ENCODE measurements at places on chromosomes 1 and 21. TPM values are rescaled to one million over a fixed set of nuclear protein-coding genes. Genes with fewer than 3 reads are reported as not detected.

GRCh38 chr1:12548973-12549459 lies 69.0 kb downstream of the DHRS3 start:
- peak; percentile 60 for DNase-seq

DNA sequence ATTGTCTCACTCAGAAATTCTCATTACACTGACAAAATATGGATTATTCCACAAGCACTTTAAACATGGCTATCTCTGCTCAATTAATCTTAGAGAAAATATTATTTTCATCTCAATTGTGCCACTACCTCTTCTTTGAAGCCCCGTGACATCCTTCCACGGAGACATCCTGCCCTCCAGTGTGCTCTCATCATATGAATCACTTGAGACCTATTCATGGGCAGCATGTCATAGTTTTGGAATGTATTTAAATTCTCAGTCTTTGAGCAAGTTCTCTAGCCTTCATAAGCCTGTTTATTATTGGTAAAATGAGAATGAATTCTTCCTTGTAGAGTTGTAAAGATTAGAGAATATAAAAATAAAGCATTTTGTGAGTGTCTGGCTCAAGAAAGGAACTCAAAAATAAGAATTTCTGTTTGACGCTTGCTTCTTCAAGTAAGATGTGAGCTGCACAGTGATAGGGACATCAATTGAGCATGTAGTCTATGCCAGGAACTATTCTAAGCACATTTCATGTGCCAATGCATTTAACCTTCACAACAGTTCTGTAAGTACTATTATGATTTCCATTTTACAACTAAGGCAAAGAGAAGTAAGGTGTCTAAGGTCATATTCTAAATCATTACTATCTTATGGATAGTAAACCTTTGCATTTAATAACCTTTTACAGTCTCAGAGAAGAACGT lies 557.4 kb upstream of the ZRANB2 start:
- DNase-seq = peak; percentile 60

DNA sequence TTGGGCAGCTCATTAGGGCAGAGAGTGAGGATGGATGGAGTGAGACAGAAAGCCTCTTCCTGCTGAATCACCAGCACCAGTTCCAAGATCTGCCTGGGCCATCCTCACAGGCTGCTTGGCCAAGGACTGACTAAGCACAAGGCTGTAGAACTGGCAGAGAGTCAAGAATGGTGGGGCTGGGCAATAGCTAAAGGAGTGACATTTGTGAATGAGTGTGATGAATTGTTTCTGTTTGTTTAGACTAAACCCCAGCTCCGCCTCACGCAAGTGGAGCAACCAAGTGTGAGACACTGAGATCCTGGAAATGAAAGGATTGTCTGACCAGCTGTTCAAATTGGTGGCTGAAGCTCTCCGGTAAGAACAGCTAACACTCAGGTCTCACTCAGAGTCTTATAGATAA lies 38.6 kb downstream of the BRINP2 start:
- DNase-seq = peak; percentile 99

GRCh38 chr1:76279101-76279748 lies 204.7 kb downstream of the ST6GALNAC3 start:
- no peak for DNase-seq

- peak; percentile 40 for DNase-seq
Measured at GRCh38 chr21:16113052-16113715, 383.4 kb downstream of the USP25 start.

DNA sequence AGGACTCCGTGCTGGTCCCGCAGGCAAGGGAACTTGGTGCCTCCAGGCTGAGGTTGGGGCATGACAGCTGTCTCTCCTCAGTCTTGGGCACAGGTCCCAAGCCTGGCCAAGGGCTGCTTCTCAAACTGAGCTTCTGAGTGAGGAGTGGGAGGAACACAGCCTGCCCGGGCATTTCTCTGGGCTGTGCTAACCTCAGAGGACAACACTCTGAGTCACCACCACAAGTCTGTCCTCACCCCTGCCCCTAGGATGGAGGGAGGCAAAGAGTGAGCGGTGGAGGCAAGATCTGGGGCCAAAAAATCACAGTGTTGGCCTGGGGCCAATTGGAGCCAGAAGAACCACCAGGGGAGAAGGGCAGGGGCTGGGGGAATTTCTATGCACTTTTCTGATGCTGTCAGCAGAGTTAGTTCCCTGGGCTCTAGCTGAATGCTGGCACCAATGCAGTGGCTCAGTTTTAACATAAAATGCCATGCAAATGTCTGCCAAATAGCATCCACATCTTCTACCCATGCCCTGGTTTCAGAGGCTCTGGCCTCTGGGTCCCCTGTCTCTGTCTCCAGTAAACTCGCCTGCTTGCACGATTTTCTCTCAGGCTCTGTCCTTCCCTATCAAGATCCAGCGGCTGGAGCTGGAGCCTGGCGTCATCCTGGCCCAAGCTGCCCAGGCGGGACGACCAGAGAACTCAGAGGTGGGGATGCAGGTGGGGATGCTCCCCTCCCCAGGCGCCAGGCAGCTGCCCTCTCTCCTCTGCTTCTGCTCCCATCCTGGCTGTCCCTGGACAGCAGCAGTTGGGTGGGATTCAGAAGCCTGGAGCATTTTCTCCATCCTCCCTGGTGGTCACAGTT lies 11.0 kb upstream of the CDK18 start:
- peak; percentile 88 for DNase-seq

- DNase-seq = no peak
Measured at GRCh38 chr1:179230721-179231120, 1.2 kb upstream of the ABL2 start.

GRCh38 chr21:46062471-46063211 lies 35.3 kb upstream of the COL6A2 start:
- DNase-seq = peak; percentile 43

DNA sequence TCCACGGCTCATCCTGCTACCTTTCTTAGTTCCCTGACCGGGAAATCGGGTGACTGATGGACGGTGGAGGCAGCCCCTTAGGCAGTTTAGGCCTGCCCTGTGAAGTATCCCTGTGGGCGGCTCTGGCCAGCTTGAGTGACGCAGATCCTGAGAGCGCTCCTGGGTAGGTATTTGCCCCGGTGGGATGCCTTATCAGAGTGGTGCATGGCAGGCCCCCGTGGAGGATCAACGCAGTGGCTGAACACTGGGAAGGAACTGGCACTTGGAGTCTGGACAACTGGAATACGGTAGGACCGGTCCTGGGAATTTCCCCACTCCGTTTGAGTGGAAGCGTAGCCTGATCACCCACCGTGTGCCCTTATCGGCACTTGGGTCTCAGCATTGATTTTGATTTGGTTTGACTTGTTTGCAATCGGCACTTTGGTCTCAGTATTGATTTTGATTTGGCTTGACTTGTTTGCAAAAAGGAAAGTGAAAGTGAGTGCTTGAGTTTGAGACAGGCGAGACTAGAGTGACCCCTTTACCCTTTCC lies 15.2 kb downstream of the PLA2G2F start:
- DNase-seq = no peak

GRCh38 chr1:29689372-29690030 lies 453.2 kb downstream of the PTPRU start:
- no peak for DNase-seq

DNA sequence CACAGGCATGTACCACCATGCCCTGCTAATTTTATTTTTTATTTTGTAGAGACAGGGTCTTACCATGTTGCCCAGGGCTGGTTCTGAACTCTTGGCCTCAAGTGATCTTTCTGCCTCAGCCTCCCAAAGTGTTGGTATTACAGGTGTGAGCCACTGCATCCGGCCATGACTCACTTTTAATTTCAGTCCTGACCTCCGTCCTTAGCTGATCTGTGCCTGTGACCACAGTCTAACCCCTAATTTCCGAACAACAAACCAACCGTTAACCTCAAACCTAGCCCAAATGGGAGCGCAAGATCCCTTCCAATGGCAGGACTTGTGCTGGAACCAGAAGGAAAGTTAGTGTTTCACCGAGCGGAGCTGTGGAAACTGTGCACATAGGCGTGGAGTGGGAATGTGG lies 29.3 kb upstream of the MAN1C1 start:
- no peak for DNase-seq

GRCh38 chr1:165637427-165637826 lies 6.4 kb downstream of the MGST3 start:
- peak; percentile 78 for DNase-seq

DNA sequence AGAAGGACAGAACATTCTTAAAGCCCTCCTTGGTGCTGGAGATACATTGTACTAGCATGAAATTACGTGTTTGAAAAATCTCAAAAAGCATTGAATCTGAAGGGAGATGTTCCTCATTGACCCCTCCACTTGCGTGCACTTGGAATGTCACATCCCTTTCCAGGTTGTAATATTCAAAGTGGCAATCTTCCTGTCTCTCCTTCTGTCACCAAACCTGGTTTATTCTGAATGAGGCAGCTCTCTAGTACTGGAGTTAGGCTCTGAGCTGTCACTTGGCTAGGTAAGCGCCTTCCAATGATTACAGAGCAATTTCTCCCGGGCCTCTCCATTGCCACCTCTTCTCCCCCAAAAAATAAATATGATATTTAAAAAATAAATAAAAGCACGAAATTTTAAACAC lies 855 bp downstream of the DSCAM start:
- DNase-seq = no peak

DNA sequence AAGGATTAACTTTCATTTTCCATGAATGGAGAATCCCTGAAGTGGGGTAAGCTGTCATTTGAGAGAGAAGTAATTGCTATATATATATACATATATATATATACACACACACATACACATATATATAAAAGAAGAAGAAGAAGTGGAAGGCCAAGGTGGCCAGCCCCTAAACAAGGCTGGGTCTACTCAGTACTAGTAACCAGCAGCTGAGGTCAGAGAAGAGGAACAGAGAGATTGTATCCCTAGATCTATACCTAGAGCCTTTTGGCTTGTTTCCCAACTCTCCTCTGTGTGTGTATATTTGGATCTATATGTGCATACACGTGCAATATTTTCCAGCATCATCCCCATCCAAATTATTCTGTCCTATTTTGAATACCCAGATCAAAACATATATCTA lies 5.2 kb downstream of the TNFSF4 start:
- no peak for DNase-seq

- peak; percentile 66 for DNase-seq
Measured at GRCh38 chr1:31239653-31240241, at the start of gene NKAIN1. TSS of gene NKAIN1 (minus strand) at chr1:31239887. CDS start at chr1:31239547, 340 bp downstream.

DNA sequence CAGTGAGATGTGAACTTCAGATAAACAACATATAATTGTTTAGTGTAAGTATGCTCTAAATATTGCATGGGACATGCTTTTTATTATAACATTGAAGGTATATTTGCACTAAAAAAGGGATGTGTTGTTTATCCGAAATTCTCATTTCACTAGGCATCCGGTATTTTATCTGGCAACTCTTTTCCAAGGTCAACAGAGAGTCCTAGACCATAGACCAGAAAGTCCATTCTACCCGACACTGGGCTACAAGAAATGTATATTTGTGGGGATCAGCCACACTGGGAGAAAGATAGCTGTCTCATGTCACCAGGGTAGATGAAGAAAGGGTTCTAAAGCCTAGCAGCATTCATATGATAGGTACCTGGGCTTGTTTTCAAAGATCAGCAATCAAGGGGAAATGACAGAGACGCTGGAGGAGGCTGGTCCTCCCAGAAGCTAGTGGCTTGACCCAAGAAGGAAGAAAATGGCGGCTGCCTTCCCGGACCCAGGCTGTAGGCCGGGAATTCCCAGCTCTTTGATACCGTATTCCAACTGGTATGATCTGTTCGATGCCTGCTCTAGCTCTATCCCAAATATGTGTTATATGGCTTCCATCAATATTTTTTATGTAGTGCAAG lies 161.1 kb upstream of the IRF2BP2 start:
- DNase-seq = no peak

DNA sequence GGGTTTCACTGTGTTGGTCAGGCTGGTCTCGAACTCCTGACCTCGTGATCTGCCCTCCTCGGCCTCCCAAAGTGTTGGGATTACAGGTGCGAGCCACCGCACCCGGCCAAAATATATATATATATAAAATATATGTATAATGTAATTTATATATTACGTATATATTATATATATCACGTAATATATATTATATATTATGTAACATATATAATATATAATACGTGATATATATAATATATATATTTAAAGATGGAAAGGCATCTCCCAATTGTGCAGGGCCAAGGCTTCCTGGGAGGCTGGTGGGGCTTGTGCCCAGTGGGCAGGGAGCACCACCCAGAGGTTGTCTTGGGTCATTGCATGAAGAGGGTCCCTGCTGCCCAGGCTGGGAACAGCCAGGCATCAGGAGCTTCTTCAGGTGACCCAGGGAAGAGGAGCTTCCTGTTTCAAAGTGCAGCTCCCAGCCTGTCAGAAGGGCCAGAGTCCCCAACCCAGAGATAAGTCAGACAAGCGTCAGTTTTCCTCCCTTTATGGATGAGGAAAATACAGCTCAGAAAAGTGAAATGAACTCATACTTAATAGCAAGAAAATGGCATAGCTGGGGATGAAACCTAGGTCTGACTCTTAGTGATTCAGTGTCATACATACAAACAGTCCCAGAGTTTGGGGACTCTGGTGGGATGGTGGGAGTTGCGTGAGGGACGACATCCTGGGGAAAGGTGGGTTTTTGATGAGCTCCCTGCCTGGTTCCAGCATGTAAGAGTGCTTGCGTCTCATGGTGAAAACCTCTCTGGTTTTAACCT lies 12.0 kb downstream of the UBE2Q1 start:
- peak; percentile 82 for DNase-seq

DNA sequence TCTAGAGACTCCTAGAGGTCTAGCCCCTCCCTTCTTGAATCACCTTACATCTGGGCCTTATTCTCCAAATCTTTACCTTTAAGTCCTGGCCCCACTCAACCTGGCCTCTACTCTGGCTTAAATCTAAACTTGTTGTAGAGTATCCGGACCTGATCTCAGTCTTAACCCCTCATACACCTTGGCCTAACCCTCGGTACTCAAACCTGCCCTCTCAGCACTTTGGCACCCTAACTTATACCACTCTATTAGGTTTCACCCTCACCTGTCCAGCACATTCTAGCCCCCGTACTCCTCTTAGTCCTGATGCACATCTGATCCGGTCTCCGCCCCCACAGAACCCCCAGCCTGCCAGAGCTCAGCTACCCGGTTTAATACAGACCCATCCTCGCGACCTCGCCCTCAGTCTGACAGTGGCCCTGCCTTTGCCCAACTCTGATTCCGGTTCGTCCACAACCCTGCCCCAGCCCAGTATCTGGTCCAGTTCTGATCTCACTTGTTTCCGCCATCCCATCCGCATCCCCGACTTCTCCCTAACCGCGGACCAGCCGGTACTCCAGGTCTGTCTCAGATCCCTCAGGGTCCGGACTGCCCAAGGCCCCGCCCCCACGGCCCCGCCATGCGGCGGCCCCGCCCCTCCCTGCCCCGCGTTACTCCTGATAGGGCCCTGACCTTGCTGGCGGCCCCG lies 1.5 kb downstream of the TRIM62 start:
- no peak for DNase-seq

GRCh38 chr1:157916887-157917570 lies 75.4 kb upstream of the CD5L start:
- no peak for DNase-seq

The MAP3K21 gene
- total RNA-seq = not detected

The GNG4 gene
- 0.32 TPM for total RNA-seq

The MAP1LC3C gene
- not detected for total RNA-seq

The S100A7A gene
- total RNA-seq = not detected

The HSD17B7 gene
- total RNA-seq = 7.7 TPM

The LDLRAD1 gene
- total RNA-seq = not detected

The TFF3 gene
- not detected for total RNA-seq

Data from GM23248 (cell line).